Thyroid gland (tissue), 4 donors: ENCODE measurements at places on chromosomes 1 and 21. TPM values are rescaled to one million over a fixed set of nuclear protein-coding genes. Genes with fewer than 3 reads are reported as not detected.
A peak's percentile ranks its signal among the peaks of the same experiment; 100 is the strongest.

GRCh38 chr1:150061632-150062101 is 5.9 kb upstream of the VPS45 start:
- no peak for DNase-seq
- no peak overlapping the region for H3K27ac ChIP-seq
- H3K27me3 ChIP-seq = no peaks in the 10 kb centered on the region
- H3K36me3 ChIP-seq = no peaks in the 10 kb centered on the region
- no peak overlapping the region for H3K4me3 ChIP-seq

- peak overlapping the region; percentile 67 for H3K4me3 ChIP-seq
- DNase-seq = peak; percentile 9
- H3K27me3 ChIP-seq = no peaks in the 10 kb centered on the region
- peaks cover 17% of the 10 kb centered on the region for H3K4me1 ChIP-seq
- H3K27ac ChIP-seq = peak overlapping the region; percentile 90
- no peaks in the 10 kb centered on the region for H3K36me3 ChIP-seq
Observed at GRCh38 chr21:42219606-42220137, 732 bp downstream of the ABCG1 start.

DNA sequence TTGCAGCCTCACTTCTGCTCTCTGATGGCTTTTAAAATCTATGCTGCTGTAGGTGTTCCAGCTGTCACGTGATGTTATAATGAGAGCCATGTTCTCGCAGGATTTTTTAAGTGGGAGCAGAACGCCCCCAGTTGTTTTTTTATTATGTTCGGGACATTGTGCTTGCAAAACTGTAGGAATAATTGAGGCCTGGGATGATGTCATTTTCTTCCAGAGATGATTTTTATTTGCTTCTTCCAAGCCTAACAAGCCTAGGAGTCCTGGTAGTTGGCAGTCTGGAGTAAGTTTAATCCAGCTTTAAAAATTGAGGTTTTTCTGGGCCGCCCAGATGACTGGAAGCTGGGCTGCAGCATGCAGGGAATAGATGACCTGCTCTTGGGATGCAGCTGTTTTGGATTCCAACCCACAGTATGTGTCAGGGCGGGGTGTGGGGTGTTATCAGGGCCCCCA is 34.6 kb upstream of the CHIT1 start:
- H3K4me3 ChIP-seq = no peak overlapping the region
- H3K27me3 ChIP-seq = no peaks in the 10 kb centered on the region
- no peak for DNase-seq
- H3K36me3 ChIP-seq = no peaks in the 10 kb centered on the region
- no peak overlapping the region for H3K27ac ChIP-seq

The AMY2A gene
- total RNA-seq = not detected

The LAX1 gene
- total RNA-seq = 0.22 TPM

The COL6A1 gene
- 213 TPM for total RNA-seq
